Choroid plexus epithelial cell (primary cell): ENCODE measurements at places on chromosomes 12 and 14.

DNA sequence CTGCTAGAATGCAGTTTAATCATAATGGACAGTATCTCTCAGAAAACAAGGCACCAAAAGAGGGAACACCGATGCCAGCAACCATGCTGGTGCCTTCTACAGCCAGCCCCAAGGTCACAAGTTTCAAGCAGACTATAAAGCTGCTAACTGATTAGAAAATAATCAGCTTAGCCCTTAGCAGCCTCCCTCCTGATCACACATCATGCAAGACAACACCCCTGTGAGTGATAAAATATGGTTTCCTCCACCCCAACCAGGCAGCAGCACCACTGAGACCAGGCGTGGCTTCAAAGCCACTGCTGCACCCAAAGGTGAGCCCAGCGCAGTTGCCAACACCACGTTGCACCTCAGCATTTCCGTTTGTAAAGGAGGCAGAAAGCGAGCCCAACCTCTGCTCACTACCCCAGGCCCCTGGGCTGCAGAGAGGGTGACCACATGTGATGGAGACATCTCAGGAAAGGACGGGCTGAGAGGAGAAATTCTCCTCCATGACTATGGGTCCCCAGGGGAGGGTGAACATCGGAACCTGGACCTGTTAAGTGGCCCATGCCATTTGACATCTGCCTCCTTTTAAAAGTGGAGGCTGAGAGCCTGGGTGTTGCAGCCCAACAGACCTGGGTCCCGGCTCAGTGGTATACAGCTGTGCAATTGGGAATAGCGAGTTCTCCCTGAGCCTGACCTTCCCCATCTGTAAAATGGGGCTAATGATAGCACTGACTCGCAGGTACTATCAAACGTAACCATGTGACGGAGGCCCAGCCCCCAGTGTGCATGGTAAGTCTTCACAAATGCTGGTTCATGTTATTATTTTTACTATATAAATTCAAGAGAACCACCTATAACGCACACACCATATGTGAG is 11.5 kb downstream of the ZFP36L1 start:
- DNase-seq = no peak

DNA sequence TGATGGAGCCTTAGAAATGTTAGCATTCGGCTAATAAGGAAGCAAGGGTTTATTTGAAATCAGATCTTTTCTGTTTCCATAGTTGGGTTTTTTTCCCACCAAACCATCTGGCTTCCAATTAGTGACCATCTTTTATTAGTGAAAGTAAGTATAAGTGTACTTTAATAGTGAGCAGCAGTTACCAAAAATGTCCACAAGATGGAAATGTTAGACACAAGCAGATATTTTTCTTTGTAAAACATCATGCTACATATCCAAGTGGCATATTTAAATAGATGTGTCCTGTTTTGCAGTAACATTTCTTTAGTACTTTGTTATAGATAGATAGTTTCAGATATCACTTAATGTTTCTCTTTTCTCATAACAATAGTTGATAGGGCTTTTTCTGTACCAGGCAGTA is 28.8 kb downstream of the YEATS4 start:
- DNase-seq = peak; percentile 89

GRCh38 chr14:95897280-95897679 is 20.6 kb downstream of the TUNAR start:
- DNase-seq = no peak

DNA sequence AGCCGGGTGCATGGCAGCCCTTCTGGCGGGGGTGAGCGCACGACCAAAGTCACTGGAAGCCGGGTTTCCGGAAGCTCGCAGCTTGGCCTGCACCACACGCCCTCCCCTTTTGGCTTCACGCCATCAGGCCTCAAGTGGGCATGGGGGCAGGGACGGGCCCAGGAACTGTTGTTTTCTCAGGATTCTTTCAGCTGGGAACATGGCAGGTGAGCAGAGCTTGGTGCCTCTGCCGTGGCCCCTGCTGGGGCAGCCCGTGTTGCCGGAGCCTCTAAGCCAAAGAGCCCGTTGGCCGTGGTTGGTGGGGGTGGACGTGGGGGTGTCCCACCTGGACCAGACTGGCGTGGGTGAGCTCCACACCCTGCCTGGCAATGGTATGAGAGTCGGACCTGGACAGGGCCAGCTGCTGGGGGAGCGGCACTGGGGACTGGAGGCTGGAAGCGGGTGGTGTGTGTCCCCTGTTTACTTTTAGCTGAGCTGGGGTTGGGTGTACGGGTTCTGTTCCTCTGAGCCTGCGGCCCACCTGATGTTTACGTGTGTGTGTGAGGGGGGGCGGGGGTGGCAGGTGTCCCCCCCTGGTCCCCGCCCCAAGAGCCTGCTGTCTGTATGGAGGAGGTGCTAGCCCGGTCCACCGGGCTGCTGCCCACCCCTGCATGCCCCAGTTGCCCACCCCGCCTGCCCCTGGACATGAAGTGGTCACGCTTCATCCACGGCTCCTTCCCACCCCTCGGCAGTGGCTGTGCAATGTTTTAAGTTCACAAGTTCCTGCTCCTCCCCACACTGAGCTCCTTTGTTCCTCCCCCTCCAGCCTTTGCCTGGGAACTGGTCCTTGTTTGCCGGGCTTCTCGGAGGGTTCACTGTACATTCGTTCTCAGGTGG is 28.7 kb upstream of the PLD4 start:
- DNase-seq = no peak

DNA sequence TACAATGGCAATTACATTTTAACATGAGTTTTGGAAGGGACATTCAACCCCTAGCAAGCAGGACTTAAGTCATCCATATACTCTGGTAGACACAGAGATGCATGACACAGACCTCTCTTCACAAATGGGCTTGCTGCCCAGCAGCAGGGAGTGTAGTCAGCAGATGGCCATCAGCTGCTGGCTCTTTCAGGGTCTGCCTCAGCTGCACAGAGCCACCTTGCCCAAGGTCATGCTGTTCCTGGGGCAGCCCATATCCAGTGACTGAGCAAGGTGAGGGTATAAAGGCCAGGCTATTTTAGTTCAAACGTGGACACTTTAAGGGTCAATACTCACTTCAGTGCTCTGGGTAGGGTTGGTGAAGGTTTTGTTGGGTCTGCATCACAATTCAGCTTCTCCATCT is 58.3 kb upstream of the JDP2 start:
- DNase-seq = no peak

DNA sequence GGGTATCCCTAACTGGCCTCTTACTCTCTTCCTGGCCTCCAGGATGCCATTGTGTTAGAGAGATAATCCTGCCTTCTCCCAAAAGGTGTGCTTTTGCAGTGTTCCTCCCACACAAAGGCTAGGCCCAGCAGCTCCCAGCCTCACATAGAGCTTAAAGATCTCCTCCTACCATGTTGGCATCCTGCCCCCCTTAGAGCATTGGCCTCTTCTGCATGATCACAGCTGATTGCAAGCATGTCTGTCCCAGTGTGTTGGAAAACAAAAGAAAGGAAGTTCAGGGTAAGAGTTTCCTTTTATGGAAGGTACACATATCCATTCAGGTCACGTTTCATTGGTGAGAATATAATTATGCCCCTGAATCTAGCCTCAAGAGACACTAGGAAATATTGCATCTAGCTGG is 405.4 kb downstream of the TMTC2 start:
- no peak for DNase-seq

GRCh38 chr12:50103767-50104321 is at the start of gene GPD1:
GPD1 (plus strand) TSS chr12:50104008; CDS start chr12:50104051, 43 bp downstream.
- peak; percentile 61 for DNase-seq

- no peak for DNase-seq
Observed at GRCh38 chr12:131261906-131262305, 308.2 kb downstream of the ADGRD1 start.

DNA sequence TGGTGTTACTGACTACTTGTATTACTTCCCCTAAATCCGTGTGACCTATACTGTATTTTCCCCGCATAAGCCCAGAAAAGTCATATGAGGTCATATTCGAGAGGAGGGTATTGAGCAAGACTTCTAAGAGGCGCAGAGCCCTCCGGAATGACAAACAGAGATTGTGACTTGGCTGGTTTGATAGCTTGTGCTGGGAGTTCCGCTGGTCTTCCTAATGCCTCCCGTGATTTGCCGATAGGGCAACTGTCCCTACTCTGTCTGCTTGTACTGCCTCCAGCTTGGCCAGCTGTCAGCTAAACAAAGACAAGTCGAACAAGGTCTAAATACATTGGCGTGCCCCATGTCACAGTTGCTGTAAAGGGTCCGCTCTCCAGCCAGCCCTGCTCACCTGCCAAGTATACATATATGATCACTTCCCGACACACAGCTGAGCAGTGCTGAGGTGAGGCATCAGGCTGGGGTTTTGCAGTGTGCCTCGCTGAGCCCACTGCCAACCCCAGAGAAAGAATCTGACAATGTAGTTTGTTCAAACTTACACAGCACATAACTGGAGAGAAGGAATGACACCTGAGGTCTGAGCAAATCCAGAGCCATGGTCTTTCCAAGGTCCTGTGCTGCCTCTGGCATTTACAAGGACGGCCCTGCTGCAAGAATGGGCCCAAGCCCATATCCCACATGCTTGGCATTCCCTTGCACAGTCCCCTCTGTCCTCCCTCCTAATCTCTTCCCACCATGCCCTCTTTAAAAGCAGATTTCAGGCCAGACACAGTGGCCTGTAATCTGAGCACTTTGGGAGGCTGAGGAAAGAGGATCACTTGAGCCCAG is 23.7 kb downstream of the LGMN start:
- DNase-seq = no peak
